CD4-positive, alpha-beta T cell treated with Interleukin-17A for 1 hour (primary cell): ENCODE measurements at places on chromosomes 5 and 9.
A peak's percentile ranks its signal among the peaks of the same experiment; 100 is the strongest.

DNA sequence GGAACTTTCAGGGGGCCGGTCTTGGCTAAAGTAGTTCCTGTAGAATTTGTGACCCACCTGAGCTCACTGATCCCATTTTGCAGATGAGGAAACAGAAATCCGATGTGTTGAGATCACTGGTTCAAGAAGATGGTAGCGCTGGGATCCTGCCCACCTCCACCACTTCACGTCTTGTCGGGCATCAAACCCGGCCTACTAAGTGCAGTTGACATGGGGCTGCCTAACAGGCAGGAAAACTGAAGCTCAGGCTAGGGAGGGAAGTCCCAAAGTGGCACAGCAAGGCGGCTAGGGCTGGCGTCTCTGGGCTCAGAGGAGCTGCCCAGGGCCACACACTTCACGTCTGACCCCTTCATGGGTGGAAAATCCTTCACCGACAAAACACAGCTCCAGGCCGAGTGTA lies 502 bp upstream of the ENG start:
- DNase-seq = no peak

DNA sequence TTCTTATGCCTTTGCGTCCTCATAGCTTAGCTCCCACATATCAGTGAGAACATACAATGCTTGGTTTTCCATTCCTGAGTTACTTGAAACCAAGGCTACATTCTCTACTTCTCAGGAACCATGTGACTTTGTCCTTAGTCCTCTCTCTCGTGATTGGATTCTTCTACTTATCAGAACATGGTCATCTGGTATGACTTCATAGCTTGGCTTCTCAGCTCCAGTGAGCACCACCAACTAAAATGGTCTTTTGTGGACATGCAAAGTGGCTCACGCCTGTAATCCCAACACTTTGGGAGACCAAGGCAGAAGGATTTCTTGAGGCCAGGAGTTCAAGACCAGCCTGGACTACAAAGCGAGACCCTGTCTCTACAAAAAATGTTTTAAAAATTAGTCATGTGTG lies 81.2 kb upstream of the NIPBL start:
- no peak for DNase-seq

GRCh38 chr9:120242116-120242811 lies 337.7 kb downstream of the CDK5RAP2 start:
- DNase-seq = no peak

DNA sequence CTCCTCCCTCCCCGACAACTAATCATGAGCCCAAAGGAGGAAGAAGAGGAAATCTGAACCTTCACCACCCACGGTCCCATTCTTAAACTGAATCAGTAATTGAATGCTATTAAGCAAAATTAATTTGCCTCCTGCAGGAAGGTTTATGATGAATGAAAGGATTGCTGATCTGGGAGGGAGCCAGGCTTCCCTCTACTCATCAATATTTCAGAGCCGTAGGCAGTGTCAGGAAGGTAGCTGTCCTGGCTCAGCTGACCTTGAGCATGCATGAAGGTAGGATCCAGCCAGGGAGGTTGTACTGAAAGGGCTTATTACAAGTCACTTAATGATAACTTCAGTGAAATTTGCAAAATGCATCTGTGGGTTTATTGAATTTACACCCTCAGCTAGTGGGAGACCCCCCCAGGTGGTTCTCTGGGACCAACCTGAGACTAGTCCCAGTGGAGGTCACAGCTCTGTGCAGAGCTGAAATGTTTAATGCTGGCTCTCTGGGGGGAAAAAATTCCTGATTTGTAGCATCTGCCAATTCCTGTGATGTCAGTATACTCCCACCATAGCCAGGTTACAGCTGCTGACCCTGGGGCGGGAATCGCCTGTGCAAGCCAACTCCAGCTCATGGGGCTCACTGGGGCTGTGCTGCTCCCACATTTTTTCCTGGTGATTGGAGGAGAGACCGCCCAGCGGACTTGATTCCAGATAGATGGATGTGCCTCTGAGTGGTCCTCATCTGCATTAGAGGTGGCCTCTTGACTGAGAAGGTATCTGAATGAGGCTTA lies 47.9 kb upstream of the NCS1 start:
- DNase-seq = no peak

DNA sequence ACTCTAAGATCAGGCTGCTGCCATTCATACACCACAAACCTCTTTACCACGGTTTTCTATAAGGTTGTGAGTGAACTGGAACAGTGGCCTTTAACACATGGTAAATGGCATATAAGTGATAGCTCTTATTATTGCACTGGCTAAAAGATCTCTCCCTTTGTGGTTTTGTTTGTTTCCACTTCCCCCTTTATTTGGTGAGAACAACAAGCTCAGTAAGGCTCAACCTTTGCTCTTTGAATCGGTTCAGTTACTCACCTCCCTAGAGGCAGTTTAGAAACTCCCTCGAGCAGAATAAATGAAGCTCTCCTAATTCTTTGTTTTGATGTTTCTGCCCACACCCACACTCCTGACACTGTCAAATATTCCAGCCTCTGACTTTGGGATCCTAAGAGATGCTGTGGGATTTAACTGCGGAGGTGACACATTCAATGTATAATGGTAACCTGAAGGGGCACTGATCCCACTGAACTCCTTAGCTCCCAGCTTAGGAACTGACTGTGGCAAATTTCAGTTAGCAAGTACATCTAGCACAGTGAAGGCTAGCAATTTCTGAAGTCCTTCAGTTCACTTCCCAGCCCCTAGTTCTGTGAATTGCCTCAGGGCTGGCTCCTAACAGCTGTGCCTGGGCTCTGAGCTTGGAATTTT lies 22.5 kb upstream of the RAD23B start:
- DNase-seq = no peak

- no peak for DNase-seq
These were observed 481.0 kb upstream of the RGMB start for GRCh38 chr5:98292496-98292895.

GRCh38 chr5:147939431-147940114 lies 33.2 kb upstream of the C5orf46 start:
- no peak for DNase-seq

DNA sequence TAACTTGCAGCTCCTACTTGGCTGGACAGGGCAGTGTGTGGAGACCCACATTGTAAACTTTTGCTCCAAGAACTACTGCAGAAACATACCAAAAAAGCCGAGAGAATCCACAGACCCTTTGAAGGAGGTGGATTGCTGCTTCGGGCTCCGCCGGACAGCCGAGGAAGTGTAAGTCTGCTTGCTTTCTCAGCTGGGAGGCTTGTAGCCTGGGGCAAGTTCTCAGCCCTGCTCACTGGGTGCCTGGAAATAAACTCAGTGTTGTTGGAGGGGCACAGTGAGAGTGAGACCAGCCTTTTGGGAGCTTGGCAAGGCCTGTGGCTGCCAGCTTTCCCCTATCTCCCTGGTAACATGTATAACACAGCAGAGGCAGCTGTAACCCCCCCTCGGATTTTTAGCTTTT lies 215.6 kb downstream of the SYK start:
- DNase-seq = no peak

DNA sequence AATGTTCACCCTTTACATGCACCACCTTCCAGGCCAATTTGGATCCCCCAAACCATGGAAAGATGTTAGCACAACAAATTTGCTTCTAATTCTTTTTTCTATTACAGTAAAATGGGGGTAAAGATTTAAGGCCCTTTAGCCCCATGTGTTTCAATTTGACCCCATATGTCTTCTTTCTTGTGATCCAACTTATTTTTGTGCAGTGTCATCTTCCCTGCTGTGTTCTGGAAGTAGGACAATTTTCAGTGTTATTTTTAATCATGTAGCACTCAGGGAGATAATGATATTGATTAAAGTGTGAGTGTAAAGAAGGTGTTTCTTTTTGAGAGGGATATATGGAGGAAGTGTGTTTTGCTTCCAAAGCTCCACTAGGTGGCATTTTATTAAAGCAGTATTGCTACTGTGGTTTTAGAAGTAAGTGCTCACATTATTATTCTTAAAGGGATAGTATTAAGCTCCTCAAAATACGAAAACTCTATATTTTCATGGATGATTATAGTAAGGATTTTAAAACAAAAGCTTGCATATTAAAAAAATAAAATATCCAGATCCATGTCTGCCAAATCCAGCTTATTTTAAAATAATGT lies 118.7 kb upstream of the ATP10B start:
- DNase-seq = no peak

DNA sequence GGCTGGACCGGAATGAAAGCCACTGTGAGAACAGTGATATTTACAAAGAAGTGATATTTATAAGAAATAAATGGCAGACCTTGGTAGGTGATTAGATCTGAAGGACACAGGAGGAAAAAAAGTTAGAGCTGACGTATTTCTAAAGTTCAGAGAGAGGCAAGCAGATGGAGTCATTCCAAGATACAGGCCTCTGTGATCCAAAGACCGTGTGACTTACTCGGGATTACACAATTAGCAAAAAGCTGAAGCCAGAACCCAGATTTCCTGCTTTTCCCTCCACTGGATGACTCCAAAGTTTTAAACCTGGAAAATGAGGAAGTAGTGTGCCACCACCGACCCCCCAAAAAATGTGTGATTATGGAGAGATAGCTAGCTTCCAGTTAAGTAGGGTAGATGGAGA lies 3.1 kb upstream of the DOCK8 start:
- DNase-seq = no peak

DNA sequence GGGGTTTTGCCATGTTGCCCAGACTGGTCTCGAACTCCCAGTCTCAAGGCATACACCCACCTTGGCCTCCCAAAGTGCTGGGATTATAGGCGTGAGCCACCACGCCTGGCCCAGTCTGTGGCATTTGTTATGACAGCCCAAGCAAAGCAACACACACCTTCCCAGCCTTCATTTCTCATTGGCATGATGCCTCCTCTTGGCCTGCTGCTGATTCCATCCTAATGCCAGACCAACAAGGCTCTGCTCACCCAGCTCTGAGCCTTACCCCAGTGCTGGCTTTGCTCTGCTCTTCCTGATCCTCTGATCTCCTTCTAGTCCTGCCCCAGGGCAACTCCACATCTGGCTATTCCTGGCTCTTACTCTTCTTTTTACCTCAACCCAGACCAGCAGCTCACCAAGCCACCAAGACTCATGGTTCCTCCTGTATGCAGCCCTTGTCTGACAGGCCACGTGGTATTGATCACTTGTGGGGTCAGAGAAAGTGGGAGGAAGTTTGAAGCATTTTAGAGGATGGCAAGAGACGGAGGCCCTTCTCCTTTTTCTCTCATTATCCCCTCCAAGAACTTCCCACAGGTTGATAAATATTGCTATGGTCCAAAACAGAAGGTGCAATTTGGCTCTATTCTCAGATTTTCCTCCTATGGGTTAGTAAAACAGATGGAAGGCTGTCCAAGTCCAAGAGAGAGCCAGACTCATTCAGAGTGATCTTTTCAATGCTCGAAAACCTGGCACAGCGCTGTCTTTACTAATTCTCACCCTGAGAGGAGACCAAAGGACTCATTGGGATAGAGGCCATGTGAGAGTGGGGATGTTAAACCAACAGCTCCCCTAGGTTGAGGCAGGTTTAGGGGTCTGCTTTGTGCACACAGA lies 958 bp downstream of the CD180 start:
- no peak for DNase-seq

DNA sequence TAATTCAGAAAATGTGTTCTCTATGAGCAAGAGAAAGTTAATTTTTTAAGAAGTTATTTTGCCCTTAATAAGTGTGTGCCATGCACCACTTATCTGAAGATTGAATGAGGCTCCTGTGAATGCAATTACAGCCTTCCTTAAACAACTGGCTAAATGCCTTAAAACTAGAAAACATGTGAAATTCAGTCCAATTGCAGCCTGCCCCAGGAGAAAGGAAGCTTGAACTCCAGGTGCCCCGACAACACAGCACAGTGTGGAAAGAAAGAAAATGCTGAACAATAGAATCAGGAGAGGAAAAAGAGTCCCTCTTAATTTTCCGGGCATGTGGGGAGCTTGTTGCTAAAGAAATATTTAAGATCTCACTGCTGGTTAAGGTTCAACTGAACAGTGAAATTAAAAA lies 8.8 kb downstream of the LHFPL2 start:
- DNase-seq = no peak

DNA sequence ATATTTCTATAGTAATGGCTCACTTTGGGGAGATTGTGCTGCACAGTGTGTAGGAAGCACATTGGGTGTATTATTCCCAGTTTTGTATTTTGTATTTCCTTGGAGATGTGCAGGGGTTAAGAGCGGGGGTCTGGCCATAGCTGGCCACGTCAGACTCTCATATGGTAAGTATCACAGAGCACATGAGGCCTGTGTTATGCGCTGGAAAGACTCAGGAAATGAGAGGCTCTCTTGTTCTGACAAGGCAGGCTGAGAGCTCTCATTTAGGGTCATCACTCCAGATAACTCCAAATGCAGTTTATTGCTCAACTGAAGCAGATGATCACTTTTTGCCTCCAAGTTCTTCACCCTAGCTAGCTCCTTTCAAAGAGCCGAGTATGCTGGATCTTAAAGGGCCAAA lies 205.7 kb downstream of the NTRK2 start:
- DNase-seq = no peak

DNA sequence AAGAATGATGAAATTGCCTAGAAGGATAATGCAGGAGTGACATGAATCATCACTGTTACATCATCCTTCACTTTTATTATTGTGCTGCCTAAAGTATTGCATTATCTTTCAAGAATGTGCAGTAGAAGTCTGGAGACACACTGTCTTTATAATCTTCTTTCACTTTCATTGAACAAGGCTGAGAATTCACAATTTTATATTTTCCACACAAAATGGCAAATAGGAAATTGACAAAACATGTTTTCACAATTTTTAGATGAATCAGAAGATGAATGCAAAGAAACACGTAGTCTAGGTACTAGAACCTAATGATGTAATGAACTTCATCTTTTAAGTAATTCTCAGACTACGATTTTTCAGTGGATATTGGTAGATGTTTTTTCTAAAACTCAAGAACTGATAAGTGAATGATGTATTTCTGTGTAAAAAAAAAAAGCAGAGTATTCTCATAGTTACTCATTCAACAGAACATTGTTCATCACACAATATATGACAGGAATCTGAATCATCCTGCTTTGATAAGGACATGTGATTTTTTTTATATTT lies 131.5 kb upstream of the GRHPR start:
- no peak for DNase-seq

- no peak for DNase-seq
These were observed 464.5 kb downstream of the MTRR start for GRCh38 chr5:8333485-8333884.

DNA sequence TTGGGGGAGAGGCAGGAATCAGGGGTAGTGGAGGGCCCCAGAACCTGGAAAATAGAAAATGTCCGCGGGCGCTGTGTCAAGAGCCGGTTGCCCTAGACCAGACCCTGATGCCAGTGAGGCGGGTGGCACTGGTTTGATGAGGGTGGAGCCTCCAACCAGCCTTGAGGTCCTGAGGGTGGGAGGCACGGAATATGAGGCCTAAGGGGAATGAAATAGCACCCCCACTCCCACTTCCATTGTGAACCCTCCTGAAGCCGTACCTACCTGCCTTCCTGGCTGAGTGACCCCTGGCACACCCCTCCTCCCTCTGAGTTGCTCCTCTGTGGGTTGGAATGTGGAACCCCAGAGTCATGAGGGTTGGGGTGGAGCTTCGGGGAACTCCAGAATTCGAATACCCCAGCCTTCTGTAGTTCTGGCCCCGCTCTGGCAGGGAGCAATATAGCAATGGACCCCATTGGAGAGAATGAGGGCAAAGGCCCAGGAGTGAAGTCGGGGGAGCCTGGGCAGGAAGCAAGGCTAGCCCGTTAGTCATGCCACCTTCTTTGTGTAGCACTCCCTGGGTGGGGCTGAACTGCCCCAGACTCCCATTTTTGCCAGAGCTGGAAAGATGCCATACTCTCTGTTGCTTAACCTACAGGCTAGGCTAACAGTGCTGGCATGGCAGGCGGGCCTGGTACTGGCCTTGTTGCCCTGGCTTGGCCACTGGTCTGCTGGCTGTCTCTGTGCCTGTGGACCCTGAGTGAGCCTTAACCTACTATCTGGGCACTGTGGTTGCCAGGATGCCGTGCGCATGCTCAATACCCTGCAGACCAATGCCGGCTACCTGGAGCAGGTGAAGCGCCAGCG lies 1.0 kb downstream of the FPGS start:
- peak; percentile 28 for DNase-seq

GRCh38 chr9:82783045-82783444 lies 279.9 kb downstream of the RASEF start:
- DNase-seq = no peak
